Right lobe of liver (tissue), 6 donors: ENCODE measurements at places on chromosomes 11 and 22. TPM values are rescaled to one million over a fixed set of nuclear protein-coding genes. Genes with fewer than 3 reads are reported as not detected.

Gene P2RX6
- total RNA-seq: not detected

Gene LRRC4C
- 0.43 TPM for total RNA-seq

Gene EI24
- 210 TPM for total RNA-seq

Gene NEFH
- 0.09 TPM for total RNA-seq
